Kidney capillary endothelial cell (primary cell): ENCODE measurements at places on chromosomes 11 and 22.

GRCh38 chr11:45414088-45414487 lies 127.9 kb upstream of the SYT13 start:
- no peak for DNase-seq

DNA sequence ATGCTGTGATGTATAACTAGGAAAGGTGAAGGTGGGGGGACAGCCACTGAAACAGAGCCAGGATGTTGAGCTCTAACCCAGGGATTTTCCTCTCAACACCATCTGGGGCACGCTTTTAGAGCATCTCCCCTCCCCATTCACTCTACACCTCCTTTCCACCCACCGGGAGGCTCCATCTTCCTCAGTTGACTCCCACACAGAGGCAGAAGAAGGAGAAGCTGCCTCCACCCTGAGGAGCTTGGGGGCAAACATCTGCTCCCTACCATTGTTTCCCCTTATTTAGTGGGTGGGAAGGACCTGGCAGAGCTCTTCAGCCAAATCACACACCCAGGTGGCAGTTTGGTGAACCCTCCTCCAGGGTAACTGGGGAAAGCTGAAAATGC lies 50.0 kb upstream of the ADA2 start:
- DNase-seq = no peak

- no peak for DNase-seq
These were observed 31.9 kb downstream of the FBLN1 start for GRCh38 chr22:45534339-45535192.

DNA sequence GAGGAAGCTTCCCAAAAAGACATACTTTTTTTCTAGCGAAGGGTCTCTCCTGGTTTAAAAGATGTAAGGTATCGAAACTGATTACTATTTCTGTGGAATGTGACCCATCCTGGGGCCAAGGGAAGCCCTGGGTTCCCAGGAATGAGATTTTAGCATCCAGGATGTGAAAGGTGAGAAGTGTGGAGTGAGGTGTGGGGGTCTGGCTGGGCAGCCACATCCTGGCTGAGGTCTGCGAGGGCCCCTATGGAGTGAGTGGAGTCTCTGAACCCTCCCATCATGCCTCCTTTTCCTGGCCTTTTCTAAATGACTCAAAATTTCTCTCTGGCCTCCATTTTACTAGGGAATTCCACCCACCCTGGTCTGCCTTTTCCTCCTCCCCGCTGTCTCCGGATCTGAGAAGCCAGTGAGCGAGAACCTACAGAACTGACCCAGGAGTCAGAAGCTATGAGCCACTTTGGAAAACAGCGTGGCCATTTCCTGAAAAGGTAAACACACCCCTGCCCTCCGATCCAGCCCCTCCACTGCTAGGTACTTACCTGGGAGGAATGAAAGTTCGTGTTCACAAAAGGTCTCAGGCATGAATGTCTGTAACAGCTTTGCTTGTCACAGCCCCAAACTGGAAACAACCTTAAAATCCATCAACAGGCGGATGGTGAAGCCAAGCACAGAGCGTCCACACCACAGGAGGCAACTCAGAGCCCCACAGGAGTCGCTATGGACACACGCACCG lies 27.7 kb upstream of the SHANK2 start:
- DNase-seq = no peak

- no peak for DNase-seq
These were observed 244.1 kb upstream of the ZC3H12C start for GRCh38 chr11:109849051-109849450.

DNA sequence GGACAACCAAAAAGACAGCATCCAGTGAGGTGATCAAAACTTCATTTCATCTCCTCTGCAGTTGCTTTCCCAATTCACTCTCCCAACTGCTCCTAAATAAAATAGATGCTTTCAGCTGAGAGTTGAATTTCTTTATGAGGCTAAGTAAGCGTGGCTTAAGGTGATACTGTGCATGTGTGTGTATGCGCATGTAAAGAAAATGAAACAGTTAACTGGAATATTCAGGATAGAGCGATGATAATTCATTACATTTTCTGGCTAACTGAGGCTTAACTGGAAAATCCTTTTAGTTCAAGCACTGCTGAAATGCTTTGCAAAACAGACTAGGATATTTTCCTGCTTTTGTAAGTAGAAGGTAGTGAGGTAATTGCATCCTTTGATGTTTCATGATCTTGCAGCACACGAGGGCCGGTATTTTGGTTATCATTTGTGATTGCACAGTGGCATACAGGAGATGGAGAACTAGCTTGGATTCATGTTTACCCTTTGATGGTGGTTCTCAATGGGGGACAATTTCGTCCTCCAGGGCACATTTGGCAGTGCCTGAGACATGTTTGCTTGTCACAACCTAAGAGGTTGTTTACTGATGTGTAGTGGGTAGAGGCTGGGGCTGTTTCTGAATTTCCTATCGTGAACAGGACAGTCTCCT lies 71.2 kb downstream of the ZBTB16 start:
- DNase-seq = no peak

GRCh38 chr22:37659897-37660708 lies 1.6 kb downstream of the PDXP start:
- no peak for DNase-seq

DNA sequence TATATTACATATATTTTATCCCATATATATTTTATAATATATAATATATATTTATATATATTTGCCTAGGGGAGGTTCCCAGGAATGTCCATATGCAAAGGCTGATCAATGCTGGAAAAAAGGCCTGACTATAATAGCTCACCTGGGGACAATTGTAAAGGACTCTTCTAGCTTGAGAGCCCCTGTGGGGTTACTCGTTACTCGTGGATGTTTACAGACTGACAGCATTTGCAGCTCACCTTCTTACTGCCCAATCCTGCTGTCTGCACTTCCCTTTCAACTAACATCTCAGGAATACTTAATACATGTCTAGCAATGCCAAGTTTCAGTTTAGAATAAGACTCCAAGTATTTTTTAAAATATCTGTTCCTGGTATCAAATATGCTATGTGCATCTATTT lies 1365.4 kb upstream of the RAG2 start:
- no peak for DNase-seq

DNA sequence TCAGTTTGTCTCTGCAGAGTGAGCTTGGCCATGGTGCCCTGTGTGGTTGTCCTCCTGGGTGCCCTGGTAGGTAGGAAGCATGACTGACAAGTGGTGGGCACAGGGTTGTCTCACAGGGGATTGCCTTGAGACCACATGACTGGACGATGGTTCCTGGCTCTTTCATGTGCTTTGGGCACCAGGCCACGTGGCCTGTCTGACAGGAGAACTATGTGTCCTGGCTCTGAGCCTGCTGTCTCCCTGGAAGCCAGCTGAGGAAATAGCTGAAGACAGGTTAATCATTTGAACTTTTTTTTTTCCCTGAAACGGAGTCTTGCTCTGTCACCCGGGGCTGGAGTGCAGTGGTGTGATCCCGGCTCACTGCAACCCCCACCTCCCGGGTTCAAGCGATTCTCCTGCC lies 93.2 kb downstream of the LDLRAD3 start:
- DNase-seq = no peak
